HFFc6 (cell line): ENCODE measurements at places on chromosomes 11 and 22.

GRCh38 chr22:41968601-41969000, 642 bp upstream of the SEPTIN3 start:
- H3K27me3 ChIP-seq: peaks cover 20% of the 10 kb centered on the region
- peaks cover 10% of the 10 kb centered on the region for H3K4me1 ChIP-seq
- DNase-seq: no peak

- no peaks in the 10 kb centered on the region for H3K36me3 ChIP-seq
- no peak for DNase-seq
- no peak overlapping the region for H3K27ac ChIP-seq
- peaks cover 32% of the 10 kb centered on the region for H3K27me3 ChIP-seq
- H3K4me1 ChIP-seq: no peaks in the 10 kb centered on the region
Measured at GRCh38 chr11:111310088-111310487, 11.7 kb downstream of the POU2AF3 start.

GRCh38 chr11:74466916-74467885, at the start of gene KCNE3:
TSS of gene KCNE3 (minus strand) at chr11:74467549. CDS start at chr11:74457563, 9,986 bp downstream.
- no peaks in the 10 kb centered on the region for H3K36me3 ChIP-seq
- H3K27ac ChIP-seq: no peak within 1 kb of the TSS
- peaks cover 40% of the 10 kb centered on the region for H3K27me3 ChIP-seq
- H3K4me3 ChIP-seq: peak within 1 kb of the TSS; percentile 31; the same call in 1 of the 2 replicates
- no peak for DNase-seq
- H3K4me1 ChIP-seq: peaks cover under 1% of the 10 kb centered on the region; the same call in 1 of the 2 replicates

- peaks cover under 1% of the 10 kb centered on the region for H3K27me3 ChIP-seq
- H3K27ac ChIP-seq: no peak overlapping the region
- no peak for DNase-seq
- H3K4me1 ChIP-seq: no peaks in the 10 kb centered on the region
- no peak overlapping the region for H3K4me3 ChIP-seq
Measured at GRCh38 chr22:24421428-24421931, 5.9 kb upstream of the ADORA2A start.

DNA sequence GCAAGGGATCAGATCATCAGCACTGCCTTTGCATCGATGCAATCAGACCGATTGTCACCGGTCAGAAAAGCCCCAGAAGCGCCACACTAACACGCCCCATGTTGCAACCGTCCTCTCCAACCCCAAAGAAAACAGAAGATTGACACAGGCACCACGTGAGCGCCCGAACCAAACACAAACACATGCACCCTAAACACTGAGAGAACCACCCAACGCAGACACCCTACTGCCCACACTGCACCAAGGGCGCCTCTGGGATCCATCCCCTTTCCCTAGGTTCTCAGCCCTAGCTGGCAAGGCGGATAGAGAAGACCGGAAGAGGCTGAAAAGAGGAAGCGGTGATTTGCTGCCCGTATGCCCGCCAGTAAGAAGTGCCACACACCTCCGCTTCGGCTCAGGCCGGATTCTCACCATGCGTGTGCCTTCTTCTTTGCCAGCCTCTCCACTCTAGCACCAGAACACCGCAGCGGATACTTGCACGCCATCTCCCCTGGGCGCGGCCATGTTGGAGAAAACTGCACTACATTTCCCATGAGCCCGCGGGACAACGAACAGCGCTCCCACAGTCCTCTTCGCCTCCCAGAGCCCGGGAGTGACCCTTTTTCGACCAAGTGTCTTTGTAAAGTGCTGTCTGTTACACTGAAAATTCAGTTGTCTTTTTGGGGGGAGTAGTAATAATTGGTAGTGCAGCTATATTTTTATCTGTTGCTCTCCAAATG, at the start of gene ALKBH8:
Gene ALKBH8 (minus strand): TSS at position 517 of the 719 bp plus-strand sequence. CDS start 4,842 bp downstream, outside the sequence.
- H3K27me3 ChIP-seq: no peaks in the 10 kb centered on the region
- peak within 1 kb of the TSS; percentile 98 for H3K4me3 ChIP-seq
- peaks cover 70% of the 10 kb centered on the region for H3K4me1 ChIP-seq
- peak; percentile 69 for DNase-seq
- H3K27ac ChIP-seq: peak within 1 kb of the TSS; percentile 94

GRCh38 chr11:117197006-117197405, 2.2 kb upstream of the TAGLN start:
- peak overlapping the region; percentile 95 for H3K27ac ChIP-seq
- H3K27me3 ChIP-seq: peaks cover 11% of the 10 kb centered on the region
- DNase-seq: no peak
- H3K4me1 ChIP-seq: peaks cover 40% of the 10 kb centered on the region
- peaks cover 29% of the 10 kb centered on the region for H3K36me3 ChIP-seq

- H3K36me3 ChIP-seq: peaks cover 15% of the 10 kb centered on the region
- DNase-seq: peak; percentile 97
- peaks cover 52% of the 10 kb centered on the region for H3K4me1 ChIP-seq
- peak overlapping the region; percentile 31 for H3K4me3 ChIP-seq
- H3K27ac ChIP-seq: peak overlapping the region; percentile 95
Measured at GRCh38 chr22:31102441-31103081, 4.8 kb downstream of the SELENOM start.

- no peak overlapping the region for H3K27ac ChIP-seq
- no peak overlapping the region for H3K4me3 ChIP-seq
- DNase-seq: no peak
- peaks cover 14% of the 10 kb centered on the region for H3K36me3 ChIP-seq
Measured at GRCh38 chr22:29670626-29671025, 49.2 kb upstream of the CABP7 start.

DNA sequence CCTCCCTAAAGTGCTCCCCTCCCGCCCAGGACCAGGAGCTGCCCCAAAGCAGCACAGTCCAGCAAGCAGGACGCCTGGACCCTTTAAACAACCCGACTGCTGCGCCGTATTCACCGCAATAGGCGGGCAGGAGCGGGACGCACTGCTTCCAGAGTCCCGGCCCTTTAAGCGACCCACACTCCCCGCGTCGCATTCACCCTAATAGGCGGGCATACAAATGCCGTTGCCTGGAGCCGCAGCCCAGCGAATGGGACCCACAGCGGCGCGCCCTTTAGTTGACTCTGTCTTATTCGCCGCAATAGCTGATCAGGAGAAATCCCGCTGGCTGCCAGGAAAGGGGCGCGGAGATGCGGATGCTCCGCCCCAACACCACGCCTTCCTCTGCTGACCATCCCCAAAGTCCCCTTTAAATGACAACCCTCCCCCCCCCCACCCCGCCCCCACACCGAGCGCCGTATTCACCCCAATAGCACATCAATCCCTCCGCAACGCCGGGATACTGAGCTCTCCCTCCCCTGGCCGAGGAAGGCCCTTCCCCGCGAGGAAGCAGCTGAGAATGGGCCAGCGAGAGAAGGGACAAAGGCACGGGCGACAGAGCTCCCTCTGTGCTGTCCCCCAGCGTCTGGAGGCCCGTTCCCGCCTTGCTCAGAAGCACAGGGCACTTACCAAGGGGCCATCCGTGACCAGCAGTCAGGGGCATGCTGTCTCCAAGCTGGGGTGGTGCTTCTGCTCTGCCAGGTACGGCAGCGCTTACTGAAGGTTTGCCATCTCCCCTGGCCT, 4.7 kb downstream of the OSBPL5 start:
- peaks cover 75% of the 10 kb centered on the region for H3K4me1 ChIP-seq
- H3K36me3 ChIP-seq: no peaks in the 10 kb centered on the region
- DNase-seq: peak; percentile 88
- H3K27me3 ChIP-seq: peaks cover 2% of the 10 kb centered on the region; the same call in 1 of the 2 replicates
- H3K4me3 ChIP-seq: peak overlapping the region; percentile 82

GRCh38 chr11:117597071-117597470, 199.9 kb downstream of the DSCAML1 start:
- no peak overlapping the region for H3K27ac ChIP-seq
- H3K4me1 ChIP-seq: no peaks in the 10 kb centered on the region
- no peaks in the 10 kb centered on the region for H3K36me3 ChIP-seq
- H3K27me3 ChIP-seq: peaks cover 35% of the 10 kb centered on the region
- peak; percentile 5 for DNase-seq

- no peak overlapping the region for H3K27ac ChIP-seq
- H3K36me3 ChIP-seq: no peaks in the 10 kb centered on the region
- H3K4me3 ChIP-seq: no peak overlapping the region
- H3K27me3 ChIP-seq: no peaks in the 10 kb centered on the region; the same call in 1 of the 2 replicates
- H3K4me1 ChIP-seq: no peaks in the 10 kb centered on the region
Measured at GRCh38 chr11:21321072-21321471, 651.7 kb downstream of the NELL1 start.

- H3K4me3 ChIP-seq: no peak overlapping the region
- no peaks in the 10 kb centered on the region for H3K36me3 ChIP-seq
- peak; percentile 12 for DNase-seq
- H3K27me3 ChIP-seq: peaks cover 15% of the 10 kb centered on the region
Measured at GRCh38 chr11:130979386-130979972, 63.2 kb upstream of the SNX19 start.

DNA sequence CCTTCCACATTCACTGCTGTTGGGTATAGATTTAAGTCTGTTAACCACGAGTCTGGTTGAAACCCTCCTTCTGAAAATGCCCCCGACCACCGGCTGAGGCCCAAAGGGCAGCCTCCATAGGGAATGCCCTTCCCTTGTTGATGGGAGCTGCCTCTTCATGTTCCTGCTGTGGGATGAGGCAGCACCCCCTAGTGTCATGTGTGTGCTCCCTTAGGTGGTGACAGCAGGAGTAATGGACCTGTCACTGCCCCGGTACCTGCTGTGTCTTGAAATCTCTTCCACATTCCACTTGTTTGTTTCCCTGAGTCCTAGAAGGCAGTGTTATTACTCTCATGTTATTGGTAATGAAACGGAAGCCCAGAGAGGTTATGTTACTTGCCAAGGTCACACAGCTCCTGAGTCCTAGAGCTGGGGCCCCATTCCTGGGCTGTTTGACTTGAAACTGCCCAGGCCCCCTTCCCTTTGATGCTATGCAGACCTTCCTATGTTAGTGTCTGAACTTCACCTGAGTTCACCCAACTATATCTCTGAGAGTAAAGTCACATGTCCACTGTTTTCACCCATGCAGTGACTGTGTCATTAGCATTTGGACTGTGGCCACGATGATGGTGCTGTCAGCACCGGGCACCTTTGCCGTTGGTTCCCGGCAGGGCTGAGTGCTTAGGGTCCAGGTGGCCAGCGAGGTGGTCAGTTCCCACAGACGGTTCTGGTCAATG, 234.3 kb downstream of the TBC1D22A start:
- no peaks in the 10 kb centered on the region; the same call in 1 of the 2 replicates for H3K36me3 ChIP-seq
- DNase-seq: peak; percentile 3
- H3K27ac ChIP-seq: no peak overlapping the region; the same call in 1 of the 2 replicates
- peaks cover 2% of the 10 kb centered on the region for H3K27me3 ChIP-seq
- peaks cover 5% of the 10 kb centered on the region for H3K4me1 ChIP-seq

DNA sequence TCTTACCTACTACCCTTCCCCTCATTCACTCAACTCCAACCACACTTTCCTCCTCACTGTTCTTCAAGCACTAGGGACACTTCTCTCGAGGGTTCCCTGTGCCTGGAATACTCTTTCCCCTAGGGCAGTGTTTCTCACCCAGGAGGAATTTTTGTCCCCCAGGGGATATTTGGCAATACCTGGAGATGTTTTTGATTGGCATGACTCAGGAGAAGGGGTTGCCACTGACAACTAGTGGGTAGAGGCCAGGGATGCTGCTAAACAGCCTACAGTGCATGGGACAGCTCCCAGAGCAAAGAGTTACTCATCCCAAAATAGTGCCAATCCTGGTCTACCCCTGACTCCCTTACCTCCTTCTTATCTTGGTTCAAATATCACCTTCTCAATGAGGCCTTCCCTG, 40.0 kb downstream of the BTG4 start:
- H3K27me3 ChIP-seq: no peaks in the 10 kb centered on the region; the same call in 1 of the 2 replicates
- H3K4me3 ChIP-seq: no peak overlapping the region
- peaks cover 30% of the 10 kb centered on the region for H3K4me1 ChIP-seq
- no peak overlapping the region for H3K27ac ChIP-seq

- H3K27ac ChIP-seq: no peak overlapping the region
- H3K27me3 ChIP-seq: peaks cover 8% of the 10 kb centered on the region
- no peak for DNase-seq
- H3K4me1 ChIP-seq: no peaks in the 10 kb centered on the region
- H3K4me3 ChIP-seq: no peak overlapping the region
- H3K36me3 ChIP-seq: no peaks in the 10 kb centered on the region
Measured at GRCh38 chr11:34509336-34509876, 4.2 kb downstream of the ELF5 start.

GRCh38 chr22:32803020-32803737, 1.7 kb downstream of the TIMP3 start:
- peak overlapping the region; percentile 100 for H3K4me3 ChIP-seq
- peaks cover 16% of the 10 kb centered on the region for H3K36me3 ChIP-seq
- H3K27ac ChIP-seq: peak overlapping the region; percentile 91

GRCh38 chr11:64244107-64244506, 2.6 kb downstream of the PPP1R14B start:
- peaks cover 4% of the 10 kb centered on the region for H3K27me3 ChIP-seq
- H3K27ac ChIP-seq: peak overlapping the region; percentile 70
- DNase-seq: no peak
- peaks cover 38% of the 10 kb centered on the region for H3K4me1 ChIP-seq
- peak overlapping the region; percentile 90 for H3K4me3 ChIP-seq
- peaks cover 16% of the 10 kb centered on the region for H3K36me3 ChIP-seq

- no peaks in the 10 kb centered on the region for H3K4me1 ChIP-seq
- no peak overlapping the region for H3K4me3 ChIP-seq
- DNase-seq: no peak
- H3K27me3 ChIP-seq: no peaks in the 10 kb centered on the region; the same call in 1 of the 2 replicates
- no peak overlapping the region for H3K27ac ChIP-seq
- no peaks in the 10 kb centered on the region; the same call in 1 of the 2 replicates for H3K36me3 ChIP-seq
Measured at GRCh38 chr11:133337193-133337592, 195.1 kb downstream of the OPCML start.

DNA sequence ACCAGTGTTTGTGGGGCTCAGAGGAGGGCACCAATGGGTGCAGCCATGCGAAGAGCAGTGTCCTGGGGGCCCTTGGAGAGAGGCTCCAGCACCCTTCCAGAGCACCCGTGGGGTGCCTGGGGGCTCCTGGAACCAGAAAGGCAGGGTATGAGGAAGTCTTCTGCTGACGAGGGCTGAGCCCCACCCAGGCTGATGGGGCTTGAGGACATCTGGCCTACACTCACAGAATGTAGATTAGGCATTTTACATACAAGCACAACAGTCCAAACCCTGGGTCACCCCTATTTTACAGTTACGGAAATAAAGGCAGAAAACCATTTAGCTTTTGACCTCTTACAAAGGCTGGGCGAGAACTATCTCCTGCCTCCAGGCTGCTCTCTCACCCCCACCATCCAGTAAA, 47.6 kb downstream of the ADAMTS8 start:
- peaks cover 21% of the 10 kb centered on the region for H3K4me1 ChIP-seq
- no peak overlapping the region for H3K27ac ChIP-seq
- no peak for DNase-seq
- no peaks in the 10 kb centered on the region for H3K36me3 ChIP-seq

GRCh38 chr22:24435323-24435645, 7.9 kb downstream of the ADORA2A start:
- no peaks in the 10 kb centered on the region; the same call in 1 of the 2 replicates for H3K27me3 ChIP-seq
- H3K4me1 ChIP-seq: peaks cover 60% of the 10 kb centered on the region
- no peak overlapping the region for H3K4me3 ChIP-seq
- no peak for DNase-seq

GRCh38 chr11:23611726-23612125, 751.5 kb upstream of the CCDC179 start:
- peaks cover 9% of the 10 kb centered on the region; the same call in 1 of the 2 replicates for H3K4me1 ChIP-seq
- no peak for DNase-seq
- H3K27ac ChIP-seq: no peak overlapping the region
- H3K27me3 ChIP-seq: peaks cover 1% of the 10 kb centered on the region
